ENCODE measurements at places on chromosomes 2 and 18.

- no peak for DNase-seq
These were observed 62.1 kb upstream of the SMIM21 start for GRCh38 chr18:75489493-75490190.

- DNase-seq: no peak
These were observed 2.1 kb upstream of the CXCR1 start for GRCh38 chr2:218168635-218169462.

DNA sequence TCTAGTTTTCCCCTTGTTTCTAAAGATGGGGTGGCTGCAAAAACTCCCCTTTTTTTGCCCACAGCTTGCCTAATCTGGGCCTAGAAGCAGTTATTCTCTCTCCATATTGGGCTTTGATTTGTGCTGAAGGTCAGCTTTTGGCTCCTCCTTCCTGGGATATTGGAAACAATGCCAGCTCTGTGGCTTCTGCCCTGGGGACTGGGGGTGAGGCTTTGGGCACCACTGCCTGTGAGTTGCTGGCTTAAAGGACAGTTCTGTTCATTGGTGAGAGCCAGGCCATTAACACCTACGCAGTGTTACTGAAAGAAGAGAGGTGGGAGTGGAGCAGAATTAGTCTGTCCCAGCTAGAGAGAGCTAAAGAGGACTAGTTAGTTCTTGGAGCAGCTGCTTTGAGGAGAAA is 4.3 kb downstream of the UBXN2A start:
- no peak for DNase-seq

DNA sequence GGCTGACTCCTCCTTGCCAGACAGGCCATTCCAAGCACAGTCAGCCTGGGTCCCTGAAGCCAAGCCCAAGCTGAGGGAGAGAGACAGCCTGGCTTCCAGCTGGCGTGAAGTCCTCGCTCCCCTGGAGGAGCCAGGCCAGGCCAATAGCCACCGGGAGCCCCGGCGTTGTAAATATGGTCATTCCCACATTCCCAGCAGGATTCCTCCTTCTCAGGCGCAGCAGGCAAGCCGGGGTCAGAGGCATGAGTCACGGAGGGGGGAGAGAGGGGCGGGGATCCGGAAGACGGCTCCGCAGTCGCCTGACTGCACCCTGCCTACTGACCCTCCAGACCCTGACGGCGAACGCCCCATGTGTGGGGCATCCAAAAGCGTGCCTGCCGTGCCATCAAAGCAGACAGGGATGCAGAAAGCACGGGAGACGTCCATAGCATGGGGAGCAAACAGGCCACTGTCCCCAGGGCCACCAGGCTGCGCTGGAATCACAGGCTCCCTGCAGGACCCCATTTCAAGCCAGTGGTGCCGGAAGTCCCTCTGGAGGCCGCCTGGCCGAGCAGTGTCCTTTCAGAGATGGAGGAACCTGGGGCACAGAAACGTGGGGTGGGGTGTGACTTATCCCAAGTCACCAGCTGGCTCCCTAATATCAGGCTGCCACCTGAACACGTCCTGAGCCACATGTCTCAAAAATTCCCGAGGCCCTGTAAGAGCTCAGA is 48.2 kb downstream of the TWIST2 start:
- peak; percentile 20 for DNase-seq

DNA sequence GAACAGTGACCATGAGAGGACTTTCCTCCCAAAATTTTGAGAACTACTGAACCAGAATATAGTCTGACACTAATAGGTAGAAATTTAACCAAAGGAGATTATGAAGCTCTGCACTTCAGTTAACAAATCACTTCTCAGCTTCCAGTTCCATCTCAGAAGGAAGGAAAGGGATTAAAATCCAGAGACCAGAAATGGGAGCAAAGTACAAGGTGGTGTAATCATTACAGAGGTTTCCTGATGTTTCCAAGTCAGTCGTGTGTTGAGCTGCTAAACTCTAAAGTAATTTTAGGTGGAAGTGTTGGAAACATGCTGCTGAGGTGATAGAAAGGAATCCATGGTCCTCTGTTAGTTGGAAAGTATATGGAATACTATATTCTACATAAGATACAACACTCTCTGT is 10.8 kb downstream of the TYMS start:
- DNase-seq: no peak

- DNase-seq: no peak
These were observed 58.8 kb downstream of the RNF152 start for GRCh38 chr18:61833978-61834377.

DNA sequence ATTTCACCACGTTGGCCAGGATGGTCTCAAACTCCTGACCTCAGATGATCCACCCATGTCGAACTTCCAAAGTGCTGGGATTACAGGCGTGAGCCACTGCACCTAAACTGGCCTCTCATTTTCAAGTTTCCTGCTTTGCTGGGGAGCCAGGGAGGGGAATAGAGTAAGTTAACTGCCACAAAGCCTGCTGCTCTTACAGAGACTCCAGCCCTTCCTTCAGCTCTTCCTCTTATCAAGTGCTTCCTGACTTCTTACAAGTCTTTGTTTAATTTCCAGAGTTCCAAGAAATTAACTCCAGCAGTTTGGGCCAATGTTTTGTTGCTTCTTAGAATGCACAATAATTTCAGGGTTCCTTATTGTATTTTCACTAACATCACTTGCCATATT is 24.3 kb upstream of the UBE2F start:
- no peak for DNase-seq

DNA sequence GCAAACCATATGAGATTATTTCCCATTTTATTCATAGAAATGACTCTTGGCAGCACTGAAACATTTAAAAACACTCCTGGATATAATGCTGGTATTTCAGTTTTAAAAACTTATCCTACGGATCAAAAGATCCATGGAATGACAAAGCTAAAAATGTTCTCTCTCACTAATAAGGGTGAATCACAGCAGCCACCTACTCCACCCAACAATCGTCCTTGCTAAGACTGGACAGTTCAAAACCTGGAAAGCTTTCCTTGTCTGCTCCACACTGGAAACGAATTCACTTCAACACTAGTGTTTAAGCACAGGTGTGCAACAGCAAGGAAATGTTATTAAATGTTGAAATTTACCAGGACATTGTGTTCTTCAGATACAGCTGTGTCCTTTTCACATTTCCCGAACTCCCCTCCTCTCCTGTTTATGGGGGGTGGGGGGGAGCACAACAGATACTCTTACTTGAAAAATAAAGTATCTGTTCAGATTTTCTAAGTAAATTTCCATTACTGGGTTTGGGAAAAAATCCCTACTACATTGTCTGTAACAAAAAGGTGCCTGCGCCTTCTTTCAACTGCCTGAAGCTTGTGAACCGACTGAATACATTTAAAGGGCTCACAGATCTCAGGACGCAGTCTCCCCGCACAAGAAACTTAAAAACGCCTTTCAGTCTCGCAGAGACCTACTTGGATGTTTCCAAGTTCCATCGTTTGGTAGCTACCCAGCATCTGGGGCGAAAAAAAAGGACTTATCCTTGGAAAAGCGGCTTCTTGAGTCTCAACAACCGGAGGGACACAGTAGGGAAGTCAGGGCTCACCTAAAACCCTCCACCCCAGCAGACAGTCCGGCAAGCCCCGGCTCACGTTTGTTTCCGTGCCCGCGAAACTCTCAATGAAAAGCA is 1.3 kb downstream of the YWHAQ start:
- DNase-seq: no peak

DNA sequence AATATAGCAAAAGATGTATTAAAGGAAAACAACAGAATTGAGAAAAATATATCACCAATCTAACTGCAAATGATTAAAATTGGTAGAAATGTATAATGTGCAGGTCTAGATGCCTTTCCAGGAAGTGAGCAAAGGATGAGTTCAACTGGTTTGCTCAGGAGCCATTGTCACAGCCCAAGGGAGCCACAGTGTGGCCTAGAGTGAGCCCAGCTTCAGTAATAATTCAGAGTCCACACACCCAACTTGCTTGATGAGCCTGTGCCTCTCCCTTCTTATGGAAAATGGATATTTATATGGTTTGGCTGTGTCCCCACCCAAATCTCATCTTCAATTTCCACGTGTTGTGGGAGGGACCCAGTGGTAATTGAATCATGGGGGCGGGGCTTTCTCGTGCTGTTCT is 92.2 kb upstream of the ASAP2 start:
- no peak for DNase-seq

DNA sequence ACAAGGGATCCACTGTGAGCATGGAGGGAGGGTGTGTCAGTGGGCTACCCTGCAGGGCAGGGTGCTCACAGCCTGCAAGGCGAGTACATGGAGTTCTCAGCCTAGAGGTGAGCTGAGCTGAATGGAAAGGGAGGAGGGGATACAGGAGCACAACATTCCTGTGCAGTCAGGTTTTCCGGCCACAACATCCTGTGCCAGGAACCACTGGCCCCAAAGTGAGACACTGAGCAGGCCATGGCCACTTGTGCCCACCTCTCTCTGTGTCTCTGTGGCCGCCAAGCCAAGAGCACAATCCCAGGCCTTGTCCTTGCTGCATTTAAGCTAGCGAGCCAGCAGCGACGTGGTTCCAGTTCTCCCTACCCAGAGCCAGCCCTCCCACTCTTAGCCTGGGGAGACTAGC is 6.1 kb downstream of the DOK1 start:
- DNase-seq: no peak

DNA sequence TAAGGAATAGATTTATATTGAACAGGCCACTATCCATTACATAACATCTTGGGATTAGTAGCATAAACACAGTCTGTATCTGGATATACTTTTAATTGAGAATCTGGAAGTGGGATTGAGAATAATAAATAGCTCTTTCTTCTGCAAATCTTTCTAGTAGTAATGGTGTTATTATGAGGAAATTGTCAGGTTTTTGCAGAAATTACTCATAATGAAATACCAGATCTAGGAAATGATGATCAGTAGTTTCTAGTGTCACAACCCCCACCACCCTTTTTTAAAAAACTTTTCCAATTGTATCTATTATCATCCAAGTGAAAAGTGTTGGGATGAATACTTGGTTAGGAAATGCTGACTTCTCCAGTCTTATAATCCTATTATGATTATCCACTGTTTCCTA is 18.7 kb downstream of the NBEAL1 start:
- DNase-seq: no peak

DNA sequence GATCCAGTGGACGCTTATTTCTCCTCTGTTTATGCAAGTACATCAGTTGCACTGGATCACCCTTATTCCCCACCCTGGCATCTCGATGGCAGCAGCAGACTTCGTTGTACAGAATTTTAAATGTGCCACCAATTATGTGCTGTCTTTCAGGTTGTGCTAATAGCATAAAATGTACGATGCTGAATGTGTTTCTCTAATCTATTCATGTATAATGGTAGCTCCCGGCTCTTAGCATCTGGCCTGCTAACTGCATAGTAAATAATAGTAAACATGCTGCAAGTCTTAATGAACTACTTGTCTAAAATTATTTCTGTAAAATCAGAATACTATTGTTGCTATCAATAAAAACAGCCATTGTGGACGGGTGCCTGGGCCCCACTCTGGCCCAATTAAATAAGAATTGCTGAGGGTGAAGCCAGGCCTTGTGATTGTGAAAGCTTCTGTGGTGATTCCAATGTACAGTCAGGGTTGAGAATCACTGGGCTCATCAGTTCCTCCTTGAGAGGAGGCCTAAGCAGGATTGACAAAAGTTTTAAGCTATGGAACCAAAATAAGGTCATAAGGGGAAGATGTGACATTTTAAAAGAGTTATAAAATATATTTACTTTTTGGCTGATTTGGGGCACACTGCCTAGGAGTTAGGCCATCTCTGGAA is 14.4 kb upstream of the MYO3B start:
- no peak for DNase-seq

GRCh38 chr2:30162806-30163205 is 16.0 kb downstream of the YPEL5 start:
- no peak for DNase-seq

DNA sequence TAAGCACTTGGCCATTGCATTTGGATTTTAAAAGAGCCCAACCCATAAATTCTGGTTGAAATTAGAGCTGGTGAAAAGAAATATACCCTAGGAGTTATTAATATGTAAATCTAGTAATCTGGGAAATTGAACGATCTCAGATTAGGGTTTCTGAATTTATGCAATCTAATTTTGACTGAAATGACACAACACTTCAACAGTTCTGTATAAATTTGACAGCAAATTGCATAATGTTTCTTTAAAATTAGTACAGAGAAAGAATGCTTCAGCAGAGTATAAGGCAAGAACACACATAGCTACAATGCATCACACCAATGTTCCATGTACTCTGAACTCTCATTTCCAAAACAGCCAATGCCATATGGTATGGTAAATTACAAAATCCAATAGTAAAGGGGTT is 201.5 kb upstream of the ITGA4 start:
- no peak for DNase-seq

DNA sequence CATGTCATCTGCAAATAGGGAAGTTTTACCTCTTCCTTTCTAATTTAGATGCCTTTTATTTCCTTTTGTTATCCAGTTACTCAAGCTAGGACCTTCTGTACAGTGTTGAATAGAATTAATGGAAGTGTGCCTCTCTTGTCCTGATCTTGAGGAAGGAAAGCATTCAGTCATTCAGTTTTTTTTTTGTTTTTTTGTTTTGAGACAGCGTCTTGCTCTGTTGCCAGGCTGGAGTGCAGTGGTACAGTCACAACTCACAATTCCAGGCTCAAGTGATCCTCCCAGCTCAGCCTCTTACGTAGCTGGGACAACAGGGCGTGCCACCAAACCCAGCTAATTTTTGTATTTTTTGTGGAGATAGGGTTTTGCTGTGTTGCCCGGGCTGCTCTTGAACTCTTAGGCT is 203.9 kb upstream of the ALPP start:
- DNase-seq: no peak

DNA sequence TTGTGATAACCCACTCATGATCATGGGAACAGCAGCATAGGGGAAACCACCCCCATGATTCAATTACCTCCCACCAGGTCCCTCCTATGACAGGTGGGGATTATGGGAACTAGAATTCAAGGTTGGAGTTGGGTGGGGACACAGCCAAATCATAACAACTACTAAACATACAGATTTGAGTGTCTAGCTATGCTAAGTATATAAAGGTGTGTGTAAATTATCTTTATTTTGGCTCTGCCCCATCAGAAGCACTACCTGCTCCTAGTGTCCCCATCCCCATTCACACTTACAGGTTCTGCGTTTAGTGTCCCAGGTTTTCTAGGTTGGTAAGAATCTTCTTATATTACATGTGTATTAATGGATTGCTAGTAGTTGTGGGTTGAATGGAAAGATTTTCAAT is 464.7 kb downstream of the EPHA4 start:
- no peak for DNase-seq

DNA sequence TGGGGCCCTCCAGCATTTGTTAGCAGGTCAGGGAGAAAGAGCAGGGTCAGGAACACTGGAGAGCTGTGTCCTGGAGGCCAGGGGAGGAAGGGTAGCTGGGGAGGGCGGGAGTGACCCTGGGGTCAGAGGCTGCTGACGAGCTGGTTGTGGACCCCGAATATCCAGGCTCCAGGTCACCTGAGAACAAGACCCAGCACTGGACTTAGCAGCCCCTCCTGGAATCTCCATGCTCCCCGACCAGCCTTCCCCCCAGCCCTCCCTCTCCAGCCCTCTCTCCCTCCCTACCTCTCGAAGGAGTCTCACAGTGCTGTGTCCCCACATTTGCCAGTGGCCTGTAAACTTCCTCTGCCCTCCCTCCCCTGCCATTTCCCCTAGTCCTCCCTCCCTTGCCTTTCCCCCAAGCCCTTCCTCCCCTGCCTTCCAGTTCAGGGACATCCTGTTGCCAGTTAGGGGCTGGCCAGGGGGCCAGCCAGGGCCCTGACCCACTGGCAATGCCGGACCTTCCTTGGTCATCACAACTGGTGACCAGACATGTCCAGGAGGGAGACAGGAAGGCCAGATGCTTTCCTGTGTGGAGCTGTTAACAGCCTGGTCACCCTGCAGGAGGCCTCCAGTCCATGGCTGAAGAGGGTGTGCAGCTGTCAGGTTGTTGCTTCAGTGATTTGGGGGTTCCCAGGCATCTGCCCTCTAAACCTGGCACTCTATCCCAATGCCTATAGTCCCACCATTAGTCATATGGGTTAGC is 50.0 kb upstream of the FAHD2A start:
- no peak for DNase-seq

All from nucleus accumbens (tissue), 56 donors.